ENCODE measurements at places on chromosomes 3 and 15. TPM values are rescaled to one million over a fixed set of nuclear protein-coding genes. Genes with fewer than 3 reads are reported as not detected.

Gene FEZF2
- not detected for total RNA-seq

Gene SEC61A1
- 110 TPM for total RNA-seq

Gene CHDH
- 0.92 TPM for total RNA-seq

Gene TMEM43
- 64.0 TPM for total RNA-seq

GRCh38 chr3:158668506-158668905 is 3.9 kb downstream of the LXN start:
- DNase-seq = no peak

DNA sequence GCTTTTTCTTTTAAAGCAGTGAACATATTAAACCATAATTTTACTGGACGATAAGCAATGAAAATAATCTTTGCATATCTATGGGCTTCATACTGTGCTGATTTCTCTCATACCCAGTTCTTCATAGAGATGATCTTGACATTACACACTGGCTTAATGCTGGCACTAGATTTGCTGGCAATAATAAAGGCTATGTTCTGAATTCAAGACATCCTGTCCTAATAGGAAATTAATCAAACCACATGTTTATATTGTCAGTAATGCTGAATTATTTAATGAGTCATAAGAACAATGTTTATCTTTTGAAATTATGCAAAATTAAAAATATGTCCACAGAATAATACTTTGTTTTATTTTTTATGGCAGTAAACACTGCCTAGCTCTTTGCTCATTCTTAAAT is 643.2 kb downstream of the OTOL1 start:
- DNase-seq = no peak

DNA sequence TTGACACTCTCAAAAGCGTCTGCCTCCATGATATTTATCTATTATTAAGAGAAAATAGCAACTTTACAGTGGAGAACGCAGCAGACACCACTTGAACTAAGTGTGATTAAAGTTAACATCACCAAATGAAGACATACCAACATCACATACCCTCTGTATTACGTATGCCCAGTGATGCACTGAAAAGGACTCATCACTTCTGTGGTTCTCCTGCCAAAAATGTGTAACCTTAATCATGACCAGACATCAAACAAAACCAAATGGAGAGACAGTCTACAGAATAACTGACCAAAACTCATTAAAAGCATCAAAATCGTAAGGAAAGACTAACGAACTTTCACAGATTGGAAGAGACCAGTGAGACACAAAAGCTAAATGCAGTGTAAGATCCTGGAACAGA is 103.2 kb downstream of the PPP2R3A start:
- DNase-seq = no peak
